Hematopoietic multipotent progenitor cell treated with erythropoietin and hydrocortisone succinate and interleukin-3 and kit ligand, for 15 days (in vitro differentiated cells): ENCODE measurements at places on chromosomes 11 and 22.

DNA sequence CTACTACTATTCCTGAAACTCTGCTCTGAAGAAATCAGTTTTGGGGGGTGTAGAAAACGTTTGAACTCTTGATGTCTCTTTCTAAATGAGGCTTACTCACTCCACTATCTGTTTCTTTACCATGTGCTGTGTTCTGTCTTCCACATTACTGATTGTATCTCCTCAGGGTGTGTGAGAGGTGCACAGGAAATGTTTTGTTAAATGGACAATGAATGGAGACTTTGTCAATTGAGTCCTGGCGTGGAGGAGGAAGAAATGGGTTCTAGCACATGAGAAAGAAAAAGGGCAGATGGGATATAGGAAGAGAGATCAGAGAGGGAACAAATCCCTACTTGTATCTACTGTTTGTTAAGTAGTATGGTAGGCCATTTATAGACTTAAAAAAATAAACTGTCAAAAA is 577.1 kb upstream of the CCDC90B start:
- no peak for DNase-seq

GRCh38 chr11:79342236-79342635 is 98.6 kb downstream of the TENM4 start:
- no peak for DNase-seq

- no peak for DNase-seq
Observed at GRCh38 chr11:44608991-44609782, 43.7 kb downstream of the CD82 start.

DNA sequence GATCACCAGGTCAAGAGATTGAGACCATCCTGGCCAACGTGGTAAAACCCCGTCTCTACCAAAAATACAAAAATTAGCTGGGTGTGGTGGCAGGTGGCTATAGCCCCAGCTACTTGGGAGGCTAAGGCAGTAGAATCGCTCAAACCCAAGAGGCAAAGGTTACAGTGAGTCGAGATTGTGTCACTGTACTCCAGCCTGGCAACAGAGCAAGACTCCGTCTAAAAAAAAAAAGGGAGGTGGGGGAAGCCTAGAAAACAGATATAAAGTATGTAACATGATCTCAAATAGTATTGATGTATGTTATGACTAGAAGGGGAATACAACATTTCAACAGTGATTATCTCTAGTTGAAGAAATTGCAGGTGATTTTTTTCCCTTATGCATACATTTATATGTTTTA is 61.4 kb downstream of the SLC1A2 start:
- DNase-seq = no peak

DNA sequence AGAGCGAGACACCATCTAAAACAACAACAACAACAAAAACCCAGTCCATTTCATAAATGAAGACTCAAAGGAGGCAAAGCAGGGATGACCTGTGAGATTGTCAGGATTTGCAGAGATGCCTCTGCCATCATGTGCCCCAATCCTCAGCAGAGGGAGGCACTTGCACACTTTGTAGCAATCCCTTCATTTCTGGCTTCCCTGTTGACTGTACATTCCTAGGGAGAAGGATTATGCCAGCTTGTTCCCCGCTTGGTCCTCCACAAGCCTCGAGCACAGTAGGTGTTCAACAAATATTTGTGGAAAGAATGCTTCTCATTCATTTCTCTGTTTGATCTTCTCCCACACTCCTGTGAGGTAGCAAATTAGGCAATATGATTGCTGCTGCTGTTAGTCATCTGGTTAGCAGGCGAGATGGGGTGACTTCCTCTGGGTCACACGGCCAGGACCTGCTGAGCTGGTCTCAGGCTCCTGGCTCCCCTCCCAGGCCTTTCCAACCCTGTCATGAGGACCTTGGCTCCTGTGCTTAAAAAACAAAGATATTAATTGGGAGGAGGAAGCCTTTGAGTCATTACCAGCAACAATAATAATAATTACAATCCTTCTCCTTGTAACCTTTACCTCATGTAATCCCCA is 34.1 kb downstream of the LIF start:
- DNase-seq = no peak

DNA sequence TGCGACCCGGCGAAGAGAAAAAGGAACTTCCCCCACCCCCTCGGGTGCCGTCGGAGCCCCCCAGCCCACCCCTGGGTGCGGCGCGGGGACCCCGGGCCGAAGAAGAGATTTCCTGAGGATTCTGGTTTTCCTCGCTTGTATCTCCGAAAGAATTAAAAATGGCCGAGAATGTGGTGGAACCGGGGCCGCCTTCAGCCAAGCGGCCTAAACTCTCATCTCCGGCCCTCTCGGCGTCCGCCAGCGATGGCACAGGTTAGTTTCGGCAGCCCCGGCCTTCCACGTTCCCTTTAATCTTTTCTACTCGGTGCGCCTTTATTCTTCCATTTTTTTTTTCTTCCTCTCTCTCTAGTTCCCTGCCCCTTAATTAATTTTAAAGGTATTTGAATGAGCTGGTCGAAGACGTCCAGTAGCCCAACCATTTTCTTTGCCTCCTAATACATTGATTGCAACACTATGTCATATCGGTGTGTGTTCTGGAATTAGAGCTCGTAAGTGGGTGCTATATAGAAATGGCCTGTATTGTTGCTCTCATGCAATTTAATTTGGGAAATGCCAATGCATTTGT is 537 bp downstream of the EP300 start:
- DNase-seq = peak; percentile 49

DNA sequence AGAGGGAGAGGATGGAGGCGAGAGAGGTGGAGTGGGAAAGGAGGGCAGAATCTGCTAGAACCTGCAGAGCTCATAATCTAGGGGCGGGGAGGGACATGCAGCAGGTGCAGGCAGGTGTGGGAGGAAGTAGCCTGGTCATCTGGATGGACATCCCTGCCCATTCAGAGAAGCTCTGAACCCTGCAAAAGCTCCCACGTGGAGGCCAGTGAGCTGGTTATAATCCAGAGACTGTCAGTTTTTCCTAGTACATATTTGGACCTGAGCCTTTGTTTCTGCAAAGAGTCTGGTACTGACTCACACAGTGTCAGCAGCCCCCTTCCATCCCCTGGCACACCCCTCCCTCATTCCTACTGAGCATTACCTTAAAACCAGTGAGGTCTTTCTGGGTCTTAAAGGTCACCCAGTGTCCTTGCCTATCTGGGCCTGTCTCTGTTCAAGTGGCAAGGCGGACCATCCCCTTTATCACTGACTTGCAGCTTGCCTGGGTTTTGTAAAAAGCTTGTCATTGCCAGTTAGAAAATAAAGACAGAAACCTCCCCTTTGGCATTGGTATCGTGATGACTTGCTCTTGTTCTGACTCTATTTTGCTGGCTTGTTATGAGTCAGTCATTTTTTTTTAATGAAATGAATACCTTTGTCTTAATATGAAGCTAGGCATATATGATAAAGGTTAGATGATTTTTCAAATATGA is 26.1 kb downstream of the PTPRJ start:
- DNase-seq = peak; percentile 88

GRCh38 chr11:106601684-106602297 is 416.5 kb downstream of the GUCY1A2 start:
- DNase-seq = no peak

DNA sequence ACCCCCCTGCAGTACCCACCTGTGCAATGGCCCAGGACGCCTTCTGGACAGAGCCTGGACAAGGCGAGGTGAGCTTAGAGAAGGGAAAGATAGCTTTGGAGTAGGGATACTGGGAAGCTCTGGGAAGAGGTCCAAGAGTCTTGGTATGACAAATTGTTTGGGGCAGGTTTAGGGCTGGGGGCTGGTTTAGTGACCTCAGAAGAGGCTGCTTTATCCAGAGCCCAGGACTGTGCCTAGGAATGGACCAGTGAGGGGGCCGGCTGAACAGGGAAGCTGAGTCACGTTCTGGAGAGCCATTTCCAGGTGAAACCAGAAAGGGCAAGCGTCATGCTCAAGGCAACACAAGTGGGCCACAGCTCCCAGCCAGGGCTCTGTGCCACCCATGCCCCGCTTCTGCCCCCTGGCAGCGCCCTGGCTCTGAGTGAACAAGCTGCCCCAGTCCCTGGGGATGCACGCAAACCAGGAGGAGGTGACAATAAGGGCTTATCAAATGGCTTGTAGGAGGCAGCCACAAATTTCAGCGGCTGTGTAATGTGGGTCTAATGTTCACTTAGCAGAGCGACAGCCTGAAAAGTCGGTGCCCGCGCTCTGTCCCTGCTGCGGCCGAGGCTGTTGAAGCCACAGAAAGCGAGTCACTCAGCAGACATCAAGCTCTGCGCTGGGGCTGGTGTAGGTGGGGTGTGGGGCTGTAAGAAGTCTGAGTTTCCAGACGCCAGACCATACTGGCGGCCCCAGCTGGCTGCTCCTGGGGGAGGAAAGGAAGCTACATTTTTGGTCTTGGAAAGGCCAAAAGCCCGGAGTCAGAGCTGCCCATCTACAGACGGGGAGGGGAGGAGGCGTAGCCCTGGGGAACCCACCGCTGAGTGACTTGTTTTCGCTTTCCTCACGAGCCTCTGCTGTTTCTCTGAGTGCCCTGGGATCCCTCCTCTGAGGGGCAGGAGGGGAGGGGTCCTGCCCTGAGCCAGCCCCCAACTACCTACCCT is 18.3 kb upstream of the SYT7 start:
- DNase-seq = no peak

- no peak for DNase-seq
Observed at GRCh38 chr11:2776351-2777061, 76.7 kb upstream of the KCNQ1OT1 start.

DNA sequence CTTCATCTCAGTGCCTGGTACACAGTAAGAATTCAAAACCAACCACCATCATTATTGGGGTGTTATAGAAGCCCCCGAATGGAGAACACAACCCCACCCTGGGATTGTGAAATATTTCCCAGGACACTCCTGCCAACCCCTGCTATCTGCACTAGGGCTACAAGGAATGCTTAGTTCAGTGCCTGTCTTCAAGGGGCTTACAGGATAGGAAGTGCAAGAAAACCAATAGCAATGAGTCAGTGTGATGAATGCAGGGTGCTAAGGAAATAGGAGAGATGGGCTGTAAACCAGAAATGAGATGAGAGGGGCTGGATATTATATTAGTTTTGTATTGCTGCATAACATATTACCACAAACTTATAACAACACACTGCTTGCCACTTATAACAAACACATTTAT is 965 bp upstream of the ASCC2 start:
- no peak for DNase-seq

GRCh38 chr11:100501450-100501849 is 185.6 kb upstream of the ARHGAP42 start:
- no peak for DNase-seq

DNA sequence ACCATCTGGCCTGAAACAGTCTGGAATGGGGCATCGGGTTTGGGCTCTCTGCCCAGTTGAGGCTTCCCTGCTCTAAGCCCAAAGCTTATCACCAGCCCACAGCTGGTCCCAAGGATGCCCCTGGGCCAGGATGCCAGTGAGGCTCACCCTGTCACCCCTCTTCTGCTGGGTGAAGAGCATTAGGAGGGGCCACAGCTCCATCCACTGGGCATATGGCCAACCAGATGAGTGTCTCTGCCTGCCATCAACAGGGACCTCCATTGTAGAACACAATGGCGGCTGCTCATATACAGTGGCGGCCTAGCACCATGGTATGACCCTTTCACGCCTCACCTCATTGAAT is 5.6 kb downstream of the CHST1 start:
- peak; percentile 55 for DNase-seq

GRCh38 chr11:115920841-115921480 is 416.7 kb upstream of the CADM1 start:
- no peak for DNase-seq

- DNase-seq = no peak
Observed at GRCh38 chr11:85939099-85940015, 84.2 kb downstream of the CCDC83 start.

GRCh38 chr22:44463151-44463550 is 34.9 kb downstream of the RTL6 start:
- no peak for DNase-seq

- no peak for DNase-seq
Observed at GRCh38 chr11:32902089-32902665, 9.6 kb downstream of the QSER1 start.

- DNase-seq = no peak
Observed at GRCh38 chr11:70054004-70054403, 24.1 kb upstream of the ANO1 start.

GRCh38 chr11:94762208-94762607 is 5.9 kb upstream of the AMOTL1 start:
- no peak for DNase-seq

DNA sequence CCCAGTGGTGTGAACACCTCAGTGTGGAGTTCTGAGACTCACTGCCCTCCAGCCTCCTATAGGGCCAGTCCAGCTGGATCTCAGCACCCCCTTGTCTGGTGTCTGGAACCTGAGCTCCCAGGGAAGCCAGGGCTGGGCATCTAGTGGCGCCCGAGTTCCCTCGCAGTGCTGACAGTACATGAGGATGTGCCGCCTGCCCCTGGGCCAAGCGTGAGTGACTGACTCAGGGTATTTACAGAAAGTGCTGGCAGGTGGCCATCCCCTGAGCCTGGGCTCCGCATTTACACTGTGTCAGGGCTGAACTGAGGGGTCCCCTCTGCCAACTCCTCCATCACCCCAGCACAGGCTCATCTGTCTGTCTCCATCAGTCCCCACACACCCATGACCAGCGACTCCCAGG is 185.3 kb downstream of the BRD1 start:
- DNase-seq = no peak

- no peak for DNase-seq
Observed at GRCh38 chr11:73317373-73317772, 9.3 kb downstream of the ARHGEF17 start.

GRCh38 chr11:128179512-128179911 is 407.8 kb downstream of the ETS1 start:
- DNase-seq = no peak

DNA sequence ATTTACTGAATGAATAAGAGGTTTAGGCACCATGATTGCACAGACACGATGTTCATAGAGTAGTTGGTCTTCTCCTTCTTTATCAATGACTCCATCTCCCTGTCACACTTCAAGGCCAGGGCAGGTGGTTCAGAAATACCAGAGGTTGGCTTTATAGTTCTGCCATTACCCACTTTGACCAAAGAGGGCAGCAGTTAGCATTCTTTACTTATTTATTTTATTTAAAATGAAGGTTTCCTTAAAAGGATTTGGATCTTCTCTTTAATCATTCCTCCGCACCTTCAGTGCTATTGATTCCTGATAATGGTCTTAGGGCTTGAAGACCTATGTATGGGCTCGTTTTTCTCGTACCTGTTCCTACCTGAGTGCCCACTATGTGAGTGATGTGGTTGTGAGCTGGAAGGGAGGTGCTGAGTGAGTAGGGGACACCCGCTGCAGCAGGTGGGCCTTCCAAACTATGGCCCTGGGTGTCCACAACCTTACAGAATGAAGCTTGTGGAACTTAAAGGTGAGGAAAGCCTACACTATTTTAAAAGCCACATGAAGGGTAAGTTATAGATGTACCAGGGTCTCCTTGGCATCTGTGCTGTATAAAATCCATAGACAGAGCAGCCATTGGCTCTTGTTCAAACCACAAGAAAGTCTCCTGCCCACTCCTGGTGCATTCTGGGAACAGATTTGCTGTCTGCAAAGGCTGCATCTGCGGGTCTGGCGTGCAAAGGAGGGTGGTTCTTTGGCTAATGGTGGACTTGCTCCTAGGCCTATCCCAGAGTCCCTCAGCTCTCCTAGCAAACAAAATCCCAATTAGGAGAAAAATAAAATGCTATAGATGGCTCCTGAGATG is 35.0 kb downstream of the TIMP3 start:
- peak; percentile 63 for DNase-seq
